HepG2 (cell line): ENCODE measurements at places on chromosomes 7 and 10.

GRCh38 chr10:123459371-123460091 lies 206.6 kb upstream of the GPR26 start:
- no peak for DNase-seq

- no peak for DNase-seq
Observed at GRCh38 chr7:64174941-64175340, 32.1 kb upstream of the ZNF735 start.

DNA sequence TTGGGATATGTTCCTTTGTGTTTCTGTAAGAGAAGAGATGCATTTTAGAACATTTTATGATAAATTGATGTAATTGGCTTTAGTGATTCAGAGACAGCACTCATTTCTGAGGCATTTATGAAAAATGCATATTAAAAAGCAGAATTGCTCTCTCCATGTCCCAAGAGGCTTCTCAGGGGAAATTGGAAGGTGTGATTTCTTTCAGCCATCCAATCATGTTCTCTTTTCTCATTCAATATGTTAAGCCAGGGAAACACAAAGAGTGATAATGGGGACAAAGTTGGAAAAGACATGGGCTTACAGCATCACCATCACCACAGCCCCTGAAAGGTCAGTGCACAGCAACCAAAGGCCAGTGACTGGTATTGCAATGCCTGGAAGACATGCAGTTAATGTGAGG lies 129.9 kb upstream of the COL1A2 start:
- no peak for DNase-seq

- no peak for DNase-seq
Observed at GRCh38 chr7:145009876-145010275, 174.0 kb upstream of the TPK1 start.

DNA sequence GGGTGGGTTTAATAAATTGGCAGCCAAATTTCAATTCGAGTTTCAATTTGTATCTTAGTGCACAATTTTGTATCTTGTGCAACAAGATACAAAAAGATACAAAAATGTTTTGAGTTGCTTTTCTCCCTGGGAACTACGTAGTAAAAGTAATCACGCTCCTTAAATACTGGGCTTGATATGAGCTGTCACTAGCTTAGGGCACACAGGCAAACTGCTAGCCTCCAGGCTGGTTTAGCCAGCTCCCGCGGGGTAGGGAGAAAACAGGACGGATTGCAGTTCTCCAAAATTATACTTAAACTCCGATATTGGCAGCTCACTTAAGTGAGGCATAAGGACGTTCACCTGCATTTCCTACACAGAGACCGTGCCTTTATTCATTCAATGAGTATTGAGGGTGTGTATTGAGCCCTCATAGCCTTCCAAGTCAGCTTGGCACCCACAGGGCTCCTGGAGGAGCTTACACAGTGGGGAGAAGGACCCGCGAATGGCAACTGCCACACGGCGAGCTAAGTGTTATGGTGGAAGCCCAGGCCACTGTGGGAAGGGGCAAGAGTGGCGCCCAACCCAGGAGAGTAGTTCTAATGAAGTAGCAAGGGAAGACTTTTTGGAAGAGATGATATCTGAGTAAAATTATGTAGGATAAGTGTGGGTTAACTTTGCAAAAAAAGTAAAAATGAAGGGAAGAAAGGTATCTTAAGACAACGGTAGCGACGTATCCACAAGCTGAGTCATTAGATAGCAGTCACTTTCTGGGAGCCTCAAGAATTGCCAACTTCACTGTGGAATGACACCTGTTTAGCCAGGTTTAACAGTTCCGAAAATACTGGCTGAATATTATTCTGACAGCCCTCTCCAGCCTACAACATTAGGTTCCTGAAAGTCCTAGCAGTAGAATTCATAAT lies 1.6 kb upstream of the EPC1 start:
- no peak for DNase-seq

DNA sequence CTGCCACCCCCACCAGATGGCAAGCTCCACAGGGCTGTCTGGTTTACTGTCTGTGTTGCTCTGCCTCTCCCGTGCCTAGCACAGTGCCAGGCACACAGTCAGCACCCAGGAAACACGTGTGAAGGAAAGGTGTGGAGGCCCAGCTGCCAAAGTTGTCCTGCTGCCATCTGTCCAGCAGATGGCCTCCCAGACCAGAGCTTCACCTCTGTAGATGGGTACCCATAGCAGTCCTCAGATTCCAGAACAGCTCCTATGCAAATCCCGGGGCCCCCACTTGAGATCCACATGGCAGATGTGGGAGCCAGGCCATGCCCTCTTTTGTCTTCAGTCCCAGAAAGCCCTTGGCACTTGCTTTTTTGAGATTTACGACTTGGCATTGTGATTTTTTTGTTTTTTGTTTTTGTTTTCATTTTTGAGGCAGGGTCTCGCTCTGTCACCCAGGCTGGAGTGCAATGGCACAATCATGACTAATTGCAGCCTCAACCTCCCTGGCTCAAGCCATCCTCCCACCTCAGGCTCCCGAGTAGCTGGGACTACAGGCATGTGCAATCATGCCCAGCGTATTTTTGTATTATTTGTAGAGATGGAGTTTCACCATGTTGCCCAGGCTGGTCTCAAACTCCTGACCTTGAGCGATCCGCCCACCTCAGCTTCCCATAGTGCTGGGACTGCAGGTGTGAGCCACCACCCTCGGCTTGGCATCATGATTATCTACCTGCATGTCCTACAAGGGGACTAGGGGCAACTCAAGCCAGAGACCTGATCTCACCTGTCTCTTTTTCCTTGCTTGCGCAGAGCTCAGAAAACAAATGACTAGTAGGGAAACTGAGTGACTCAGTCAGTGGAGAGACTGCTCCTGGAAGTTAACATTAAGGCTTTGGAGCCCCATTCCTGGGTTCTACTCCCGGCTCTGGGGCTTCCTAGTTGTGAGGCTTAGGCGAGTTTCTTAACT lies 16.9 kb upstream of the PALD1 start:
- DNase-seq, result peak; percentile 37

- DNase-seq, result peak; percentile 46
Observed at GRCh38 chr7:102236592-102237287, 49.9 kb upstream of the SH2B2 start.

DNA sequence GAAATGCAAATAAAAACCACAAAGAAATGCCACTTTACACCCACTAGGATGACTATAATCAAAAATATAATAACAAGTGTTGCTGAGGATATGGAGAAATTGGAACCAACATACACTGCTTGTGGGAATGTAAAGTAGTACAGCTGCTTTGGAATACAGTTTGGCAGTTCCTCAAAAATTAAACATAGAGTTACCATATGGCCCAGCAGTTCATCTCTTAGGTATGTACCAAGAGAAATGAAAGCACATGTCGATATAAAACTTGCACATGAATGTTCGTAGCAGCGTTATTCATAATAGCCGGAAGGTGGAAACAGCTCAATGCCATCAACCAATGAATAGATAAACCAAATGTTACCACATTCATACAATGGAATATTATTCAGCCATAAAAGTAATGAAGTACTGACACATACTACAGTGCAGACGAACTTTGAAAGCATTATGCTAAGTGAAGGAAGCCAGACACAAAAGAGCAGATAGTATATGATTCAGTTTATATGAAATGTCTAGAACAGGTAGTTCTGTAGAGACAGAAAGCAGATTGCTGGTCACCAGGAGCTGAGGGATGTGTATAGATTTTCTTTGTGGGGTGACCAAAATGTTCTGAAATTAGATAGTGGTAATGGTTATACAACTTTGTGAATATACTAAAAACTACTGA lies 12.4 kb downstream of the BCAP29 start:
- DNase-seq, result no peak

DNA sequence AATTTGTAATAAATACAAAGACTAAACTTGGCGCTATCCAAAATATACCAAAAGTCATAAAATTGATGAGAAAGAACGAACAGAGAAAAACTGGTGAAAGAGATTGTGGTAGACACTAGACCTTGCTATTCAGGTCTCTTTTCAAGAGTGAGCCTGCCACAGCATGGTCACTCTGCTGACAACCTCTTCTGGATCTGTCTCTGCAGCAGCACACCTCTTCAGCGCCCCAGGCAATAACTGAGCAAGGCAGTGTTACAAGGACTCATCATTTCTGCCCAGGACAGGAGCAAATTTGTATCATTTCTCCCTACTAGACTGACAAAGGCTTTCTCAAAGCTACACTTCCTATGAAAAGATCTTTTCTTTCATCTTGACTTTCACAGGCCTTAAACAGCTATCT lies 976.0 kb downstream of the DNAJB9 start:
- no peak for DNase-seq

DNA sequence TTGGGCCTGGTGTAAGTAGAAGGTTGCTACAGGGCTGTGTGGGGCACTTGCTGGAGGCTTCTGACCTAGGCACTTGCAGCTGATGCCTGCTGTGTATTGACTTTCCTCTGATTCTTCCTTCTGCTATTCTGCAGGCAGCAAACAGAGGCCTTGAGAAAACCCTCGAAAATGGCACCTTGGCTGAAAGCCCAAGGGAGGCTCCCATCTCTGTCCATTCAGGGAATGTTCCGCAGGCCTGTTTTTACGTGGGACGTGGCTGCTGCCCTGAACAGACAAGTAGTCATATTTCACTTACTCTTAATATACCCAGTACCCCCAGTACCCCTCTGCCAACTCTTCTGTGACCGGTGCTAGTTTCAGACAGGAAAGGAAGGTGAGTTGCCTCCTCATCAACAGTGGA lies 664.7 kb downstream of the INHBA start:
- DNase-seq, result no peak

DNA sequence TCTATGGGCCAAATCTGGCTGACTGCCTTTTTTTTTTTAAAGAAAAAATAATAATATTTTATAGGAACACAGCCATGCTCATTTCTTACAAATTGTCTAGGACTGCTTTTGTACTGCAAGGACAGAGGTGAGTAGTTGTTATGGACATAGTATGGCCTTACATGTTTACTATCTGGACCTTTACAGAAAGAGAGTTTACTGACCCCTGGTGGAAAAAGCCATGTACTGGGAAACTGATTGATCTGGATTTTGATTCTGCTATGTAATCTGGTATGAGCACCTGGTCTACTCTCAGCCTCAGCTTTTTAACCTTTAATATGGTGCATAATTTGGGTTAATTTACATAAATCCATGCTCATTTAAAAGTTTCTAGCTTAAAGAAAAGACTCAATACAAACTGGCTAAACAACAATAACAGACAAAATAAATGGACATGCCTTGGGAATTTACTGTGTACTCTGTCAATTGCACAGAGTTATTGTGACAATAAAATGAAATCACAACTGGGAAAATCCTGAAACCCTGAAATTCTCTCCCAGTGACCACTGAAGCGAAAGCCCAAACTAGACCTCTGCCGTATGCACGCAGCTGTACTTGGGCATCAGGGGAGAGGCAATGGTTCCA lies 260.7 kb downstream of the BMPER start:
- peak; percentile 25 for DNase-seq

GRCh38 chr10:14186245-14186644 lies 144.5 kb downstream of the FRMD4A start:
- DNase-seq, result peak; percentile 7

DNA sequence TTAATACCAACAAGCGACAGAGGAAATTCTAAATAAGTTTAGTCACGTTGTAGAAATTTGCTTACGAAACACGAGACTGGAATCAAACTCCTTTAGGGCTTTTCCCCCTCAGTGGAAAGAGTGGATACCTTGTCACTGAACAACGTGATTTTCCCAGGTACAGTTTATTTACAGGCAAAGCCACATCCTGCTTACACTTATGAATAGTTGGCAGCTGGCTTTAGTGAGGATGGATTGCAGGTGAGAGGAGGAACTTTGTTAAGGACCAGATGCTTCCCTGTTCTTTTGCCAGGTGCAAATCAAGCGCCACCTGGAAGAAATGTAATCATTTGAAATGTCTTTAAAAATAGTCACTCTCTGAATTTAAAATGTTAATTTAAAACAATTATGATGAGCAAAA lies 282.4 kb downstream of the ADARB2 start:
- DNase-seq, result no peak

GRCh38 chr10:56135828-56136227 lies 225.2 kb downstream of the ZWINT start:
- no peak for DNase-seq

DNA sequence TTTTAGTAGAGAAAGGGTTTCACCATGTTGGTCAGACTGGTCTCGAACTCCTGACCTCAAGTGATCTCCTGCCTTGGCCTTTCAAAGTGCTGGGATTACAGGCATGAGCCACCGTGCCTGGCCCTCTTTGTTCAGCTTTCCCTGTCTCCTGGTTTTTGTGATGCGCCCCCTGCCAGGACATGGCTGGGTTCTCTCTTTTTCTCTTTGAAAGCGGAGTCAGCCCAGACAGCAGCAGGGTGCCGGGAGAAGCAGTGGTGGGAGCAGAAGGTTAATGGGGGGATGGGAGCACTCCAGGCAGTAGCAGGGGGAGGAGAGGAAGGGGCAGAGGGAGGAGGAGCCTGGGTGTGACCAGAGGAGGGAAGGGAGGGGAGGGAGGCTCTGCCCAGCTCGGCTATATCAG lies 1.8 kb downstream of the MUC3A start:
- no peak for DNase-seq

DNA sequence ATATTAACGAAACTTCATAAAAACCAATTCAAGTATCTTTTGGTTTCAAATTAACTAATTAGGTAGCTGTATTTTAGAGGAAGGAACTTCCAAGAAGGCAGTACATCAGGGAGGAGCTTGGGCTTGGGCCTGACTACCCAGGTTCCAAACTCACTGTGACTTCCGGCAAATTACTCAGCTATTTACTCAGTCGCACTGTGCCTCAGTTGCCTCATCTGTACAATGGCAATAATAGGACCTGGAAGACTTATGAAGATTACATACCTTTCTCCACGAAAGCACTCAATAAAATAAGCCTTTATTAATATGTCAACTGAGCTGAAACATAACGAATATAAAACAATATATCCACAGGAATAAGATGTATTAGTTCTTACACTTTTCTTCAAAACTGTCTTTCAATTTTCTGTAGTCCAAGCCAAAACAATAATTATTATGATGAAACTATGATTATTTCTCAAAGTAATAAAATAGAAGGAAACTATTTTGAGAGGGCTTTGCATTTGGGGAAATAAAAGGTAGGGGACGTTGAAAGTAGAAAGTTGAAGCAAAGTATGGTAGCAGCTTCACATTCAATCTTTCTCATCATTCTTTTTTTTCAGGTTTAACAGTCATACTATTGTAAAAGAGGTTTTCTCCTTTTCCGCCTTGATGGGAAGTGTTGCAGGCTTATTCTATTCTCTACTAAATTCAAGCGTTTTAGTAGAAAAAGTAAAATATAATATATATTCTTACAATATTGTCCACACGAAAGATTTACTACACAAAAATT lies 10.5 kb upstream of the EBLN1 start:
- no peak for DNase-seq
